ENCODE measurements at places on chromosomes 5 and 9.

GRCh38 chr5:2130361-2130760 lies 247.6 kb upstream of the IRX4 start:
- no peak for DNase-seq

GRCh38 chr5:60257596-60258271 lies 364.2 kb upstream of the PDE4D start:
- DNase-seq: no peak

GRCh38 chr9:130268521-130269211 lies 3.1 kb downstream of the HMCN2 start:
- no peak for DNase-seq

DNA sequence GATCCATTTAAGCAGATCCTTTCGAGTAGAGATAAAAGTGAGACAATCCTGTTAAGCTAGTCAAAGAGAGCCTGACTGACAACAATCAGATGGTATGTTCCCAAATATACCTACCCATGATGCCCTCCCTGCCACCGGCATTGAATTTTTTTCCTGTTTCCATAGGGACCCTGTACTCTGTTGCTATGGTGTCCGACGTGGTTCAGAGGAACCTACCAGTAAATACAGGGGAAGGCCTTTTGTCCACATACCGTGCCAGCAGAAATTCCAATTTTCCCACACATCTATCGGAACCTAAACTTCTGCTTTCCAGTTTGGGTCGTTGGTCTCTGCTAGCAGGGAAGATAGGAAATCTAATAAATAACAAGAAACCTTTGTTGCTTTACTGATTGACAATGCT lies 64.7 kb downstream of the MEGF10 start:
- no peak for DNase-seq

DNA sequence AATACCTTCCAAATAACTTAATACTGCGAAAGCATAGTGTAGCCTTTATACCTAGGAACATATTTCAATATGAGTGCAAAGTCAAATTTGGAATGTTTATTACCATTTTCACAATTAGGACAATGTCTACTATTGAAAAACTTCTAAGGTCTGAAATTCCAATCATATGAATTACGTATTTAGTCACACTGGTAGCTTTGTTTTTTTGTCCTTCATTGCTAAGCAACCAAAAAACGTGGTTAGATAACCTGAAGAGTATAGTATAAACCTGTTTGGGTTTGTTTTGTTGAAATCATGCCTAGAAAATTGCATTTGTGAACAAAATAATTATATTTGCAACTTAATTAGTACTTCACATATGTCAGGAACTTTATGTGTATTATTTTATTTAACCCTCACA lies 134.2 kb downstream of the FBXO4 start:
- DNase-seq: no peak

DNA sequence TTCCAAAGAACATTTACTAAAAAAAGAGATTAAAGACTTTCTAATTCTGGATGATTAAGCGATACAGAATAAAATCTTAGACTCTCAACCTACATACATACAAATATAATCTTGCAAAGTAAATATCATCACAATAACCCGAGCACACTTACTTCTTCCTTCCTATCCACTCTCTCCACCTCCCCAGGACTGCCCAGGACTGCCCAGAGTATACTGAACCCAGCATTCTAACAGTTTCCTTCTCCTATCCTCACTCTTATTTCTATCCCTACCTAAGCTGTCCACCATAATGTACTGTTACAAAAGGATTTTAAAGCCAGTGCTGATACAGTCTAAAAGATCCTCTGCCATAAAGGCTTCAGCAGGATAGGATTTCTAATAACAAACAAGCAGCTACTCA lies 413.3 kb upstream of the POU5F2 start:
- DNase-seq: no peak

- DNase-seq: no peak
Observed at GRCh38 chr5:72531496-72532190, 24.4 kb upstream of the ZNF366 start.

- DNase-seq: no peak
Observed at GRCh38 chr5:170630711-170631141, 126.9 kb downstream of the KCNIP1 start.

GRCh38 chr9:5440426-5440825 lies 2.7 kb upstream of the PLGRKT start:
- DNase-seq: no peak

GRCh38 chr5:136236479-136237083 lies 43.6 kb upstream of the SMIM32 start:
- DNase-seq: no peak

GRCh38 chr9:88258024-88258423 lies 119.7 kb upstream of the SPATA31C2 start:
- DNase-seq: peak; percentile 38

GRCh38 chr5:116573702-116574366 lies 789 bp downstream of the SEMA6A start:
- no peak for DNase-seq

DNA sequence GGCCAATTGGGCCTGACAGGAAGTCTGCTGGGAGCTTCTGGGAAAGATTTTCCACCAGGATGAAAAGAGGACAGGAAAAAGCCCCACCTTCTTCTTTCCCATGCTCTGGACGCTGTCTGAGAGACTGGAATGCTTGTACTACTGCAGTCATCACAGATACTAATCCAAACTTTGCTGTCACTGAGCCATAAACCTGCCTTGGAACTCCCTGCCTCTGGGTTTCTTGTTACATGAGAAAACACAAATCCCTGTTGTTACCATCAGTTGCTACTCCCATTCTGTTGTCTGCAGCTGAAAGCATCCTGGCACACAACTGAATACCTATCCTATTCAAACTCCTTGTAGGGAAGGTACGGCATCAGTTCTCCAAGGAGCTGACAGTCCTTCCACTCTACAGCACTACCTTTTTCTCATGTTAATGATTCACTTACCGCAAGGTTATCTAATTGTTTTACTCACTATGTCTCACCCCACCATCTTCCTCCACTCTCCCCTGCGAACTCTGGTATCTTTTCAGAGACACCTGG lies 167.5 kb downstream of the CDK5RAP2 start:
- peak; percentile 75 for DNase-seq

- no peak for DNase-seq
Observed at GRCh38 chr5:95718203-95718602, 12.9 kb upstream of the RHOBTB3 start.

DNA sequence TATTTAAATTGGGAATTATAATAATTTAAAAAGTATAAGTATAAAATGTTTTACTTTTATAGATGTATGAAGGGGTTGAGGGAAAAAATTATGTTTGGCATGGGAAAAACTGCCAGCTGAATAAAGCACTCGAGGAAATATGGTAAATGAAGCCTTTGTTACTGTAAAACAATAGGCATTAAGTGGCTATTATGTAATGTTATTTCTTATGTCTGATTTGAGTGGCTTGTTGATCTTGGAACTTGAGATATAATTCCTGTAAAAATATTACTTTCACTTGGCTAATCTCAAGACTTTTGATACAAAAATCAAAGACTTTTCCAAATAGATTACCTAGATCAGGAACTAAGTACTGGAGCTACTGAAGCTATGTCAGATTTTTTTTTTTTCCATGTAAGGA lies 182.9 kb downstream of the CD180 start:
- no peak for DNase-seq

- DNase-seq: no peak
Observed at GRCh38 chr5:179405054-179405416, 59.8 kb upstream of the ADAMTS2 start.

- DNase-seq: no peak
Observed at GRCh38 chr5:15844871-15845270, 334.7 kb downstream of the MARCHF11 start.

- DNase-seq: no peak
Observed at GRCh38 chr5:65105301-65105700, 336.6 kb downstream of the CWC27 start.

GRCh38 chr5:91132550-91132949 lies 250.6 kb downstream of the ARRDC3 start:
- no peak for DNase-seq

DNA sequence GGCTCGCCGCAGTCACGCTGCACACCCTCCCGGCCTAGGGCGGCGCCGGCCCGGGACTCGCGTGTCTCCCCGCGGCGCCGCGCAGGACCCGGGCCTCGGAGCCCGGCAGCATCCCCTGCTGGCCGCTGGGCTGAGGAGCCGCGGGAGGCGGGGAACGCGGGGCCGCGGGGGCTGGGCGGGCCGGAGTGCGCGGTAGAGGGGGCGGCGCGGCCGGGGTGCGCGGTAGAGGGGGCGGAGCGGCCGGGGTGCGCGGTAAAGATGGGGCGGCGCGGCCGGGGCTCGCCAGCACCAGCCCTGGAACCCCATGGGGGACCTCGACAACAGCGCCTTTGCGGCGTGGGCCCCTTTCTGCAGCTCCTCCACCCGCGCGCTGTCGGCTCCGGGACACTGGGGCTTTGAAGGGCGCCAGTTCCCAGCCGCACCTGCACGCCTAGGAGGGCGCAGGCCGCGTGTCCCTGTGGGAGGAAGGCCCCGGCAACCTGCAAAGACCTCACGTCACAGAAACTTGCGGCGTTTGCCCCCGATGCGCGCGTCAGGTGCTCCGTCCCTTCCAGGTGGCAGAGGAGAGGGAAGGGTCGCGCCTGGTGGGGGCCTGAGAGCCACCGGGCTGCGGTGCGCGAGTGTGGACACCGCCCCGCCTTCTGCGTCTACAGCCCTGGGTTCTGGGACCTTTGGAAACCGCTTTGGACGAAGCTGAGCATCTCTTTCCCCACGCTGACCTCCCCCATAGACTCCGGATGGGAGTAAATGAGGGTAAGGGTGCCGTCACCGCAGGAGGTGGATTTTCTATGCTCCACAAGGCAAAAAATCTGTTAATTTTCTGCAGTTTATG lies 49.6 kb downstream of the NSUN2 start:
- no peak for DNase-seq

GRCh38 chr9:29730163-29730562 lies 2156.9 kb upstream of the C9orf72 start:
- no peak for DNase-seq

- no peak for DNase-seq
Observed at GRCh38 chr5:178569485-178569884, 20.7 kb downstream of the COL23A1 start.

GRCh38 chr5:164376843-164377242 lies 871.4 kb downstream of the MAT2B start:
- no peak for DNase-seq

DNA sequence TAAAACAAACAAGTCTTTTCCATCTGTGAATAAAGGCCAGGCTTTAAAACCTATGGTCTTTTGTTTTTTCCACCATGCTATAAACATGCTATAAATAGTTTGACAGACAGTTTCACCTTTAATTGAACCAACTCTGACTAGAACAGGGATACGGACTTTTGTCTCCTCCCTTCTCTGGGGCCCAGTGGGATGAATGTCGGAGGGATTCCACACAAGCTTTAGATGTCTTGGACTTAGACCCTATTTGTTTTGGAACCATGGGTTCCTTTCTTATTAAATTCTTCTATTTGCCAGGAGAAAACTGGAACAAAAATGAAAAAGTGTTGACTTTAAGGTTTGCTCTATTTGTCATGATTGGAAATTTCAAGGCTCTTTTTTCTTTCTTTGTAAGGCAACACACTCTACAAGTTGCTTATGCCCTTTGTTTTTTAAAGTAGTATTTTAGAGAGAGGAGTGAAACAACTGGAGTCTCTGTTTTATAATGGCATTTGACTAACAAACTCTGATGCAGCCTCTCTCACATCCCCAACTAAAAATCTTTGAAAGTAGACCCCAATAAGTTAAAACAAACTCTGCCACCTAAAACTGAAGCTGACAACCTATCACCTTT lies 145.3 kb downstream of the MLLT3 start:
- no peak for DNase-seq
